ENCODE measurements at places on chromosomes 11 and 22.

DNA sequence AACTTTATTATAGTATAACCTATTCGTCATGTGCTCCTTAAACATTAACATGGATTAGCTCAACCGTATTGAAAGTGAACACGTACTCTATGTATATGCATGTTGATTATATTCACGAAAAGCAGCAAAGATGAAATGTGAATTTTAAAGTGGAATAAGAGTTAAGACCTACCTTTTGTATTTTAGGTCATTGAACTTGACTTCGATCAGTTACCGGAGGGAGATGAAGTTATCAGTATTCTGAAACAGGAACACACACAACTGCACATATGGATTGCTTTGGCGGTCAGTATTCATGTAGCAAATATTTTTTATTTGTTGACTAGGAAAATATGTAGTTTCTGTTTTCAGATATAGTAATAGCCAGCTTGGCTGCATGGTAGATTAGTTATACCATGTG lies 1.4 kb downstream of the CTR9 start:
- no peak for DNase-seq

DNA sequence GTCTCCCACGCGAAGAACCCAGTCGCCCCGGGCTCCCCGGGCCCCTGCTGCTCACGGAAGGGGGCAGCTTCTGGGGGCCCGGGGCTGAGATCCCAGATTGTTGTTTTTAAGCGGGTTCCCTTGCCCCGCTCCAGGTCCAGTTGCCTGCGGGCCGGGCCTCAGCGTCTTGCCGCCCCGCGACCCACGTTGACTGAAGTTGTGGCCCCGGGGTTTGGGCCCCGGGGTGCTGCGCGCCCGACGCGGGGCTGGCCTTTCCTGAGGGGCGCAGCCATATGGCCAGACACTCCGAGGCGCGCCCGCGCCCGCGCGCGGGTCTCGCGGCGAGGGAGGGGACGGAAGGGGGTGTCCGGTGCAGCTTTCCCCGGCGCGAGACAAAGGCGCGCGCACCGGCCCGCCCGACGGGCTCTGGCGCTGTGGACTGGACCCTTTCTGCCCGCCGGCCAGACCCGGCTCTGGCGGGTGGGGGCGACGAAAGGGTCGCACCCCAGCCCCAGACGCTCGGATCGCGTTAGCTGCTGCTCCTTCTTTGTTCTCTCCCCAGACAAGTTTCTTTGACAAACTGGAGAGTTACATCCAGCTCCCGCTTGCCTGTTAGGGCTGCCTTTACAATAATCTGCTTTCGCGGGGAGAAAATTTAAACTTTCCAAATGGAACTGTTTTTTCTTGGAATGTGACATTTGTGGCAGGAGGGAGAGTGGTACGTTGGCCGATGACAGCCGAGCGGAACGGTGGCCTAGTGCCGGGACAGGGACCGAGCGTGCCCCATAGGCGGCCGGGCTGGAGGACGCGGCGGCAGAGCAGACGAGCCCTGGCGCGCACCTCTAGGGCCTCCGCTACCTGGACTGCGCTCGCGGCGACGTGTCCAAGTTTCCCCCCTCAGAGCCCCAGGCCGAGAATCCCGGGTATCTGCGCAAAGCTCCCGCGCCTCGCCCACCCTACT lies 716 bp downstream of the AMOTL1 start:
- DNase-seq, result no peak

DNA sequence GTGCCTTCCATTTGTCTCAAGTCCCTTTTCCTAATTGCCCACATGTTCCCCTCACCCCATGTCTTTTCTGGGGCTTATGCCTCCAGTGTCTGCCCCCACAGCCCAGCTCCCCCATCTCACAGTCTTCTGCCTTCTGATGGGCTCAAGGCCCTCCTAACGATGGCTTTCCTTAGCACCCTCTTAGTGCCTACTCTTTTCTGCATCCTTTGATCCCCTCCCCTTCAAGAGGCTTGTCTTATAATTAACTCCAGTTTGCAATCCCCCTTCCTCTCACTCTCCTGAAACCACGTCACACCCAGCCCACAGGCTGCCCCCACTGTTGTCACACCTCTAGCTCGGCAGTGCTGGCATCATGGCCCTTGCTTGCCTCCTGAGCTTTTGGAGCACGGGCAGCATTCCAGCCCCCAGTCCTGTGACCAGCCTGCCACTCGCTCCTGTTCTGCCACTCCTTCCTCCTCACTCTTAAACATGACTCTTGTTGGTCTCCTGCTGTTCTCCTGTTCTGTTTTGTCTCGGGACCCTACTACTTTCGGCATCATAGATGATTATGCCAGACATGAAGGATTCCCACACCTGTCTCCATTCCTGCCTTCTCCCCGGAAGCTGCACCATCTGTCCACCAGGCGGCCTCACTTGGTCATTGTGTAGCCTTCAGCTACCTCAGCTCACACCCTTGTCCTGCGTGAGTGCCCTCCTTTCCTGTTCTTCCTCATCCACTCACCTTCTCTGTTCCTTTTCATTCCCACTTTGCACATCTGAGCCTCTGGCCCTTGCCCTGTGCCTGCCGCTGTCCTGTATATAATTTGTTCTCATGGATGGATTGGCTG lies 26.1 kb downstream of the UBE2L3 start:
- DNase-seq, result no peak

- DNase-seq, result peak; percentile 16
Observed at GRCh38 chr22:47188261-47189055, 426.0 kb downstream of the TBC1D22A start.

- no peak for DNase-seq
Observed at GRCh38 chr11:79406376-79406775, 34.5 kb downstream of the TENM4 start.

DNA sequence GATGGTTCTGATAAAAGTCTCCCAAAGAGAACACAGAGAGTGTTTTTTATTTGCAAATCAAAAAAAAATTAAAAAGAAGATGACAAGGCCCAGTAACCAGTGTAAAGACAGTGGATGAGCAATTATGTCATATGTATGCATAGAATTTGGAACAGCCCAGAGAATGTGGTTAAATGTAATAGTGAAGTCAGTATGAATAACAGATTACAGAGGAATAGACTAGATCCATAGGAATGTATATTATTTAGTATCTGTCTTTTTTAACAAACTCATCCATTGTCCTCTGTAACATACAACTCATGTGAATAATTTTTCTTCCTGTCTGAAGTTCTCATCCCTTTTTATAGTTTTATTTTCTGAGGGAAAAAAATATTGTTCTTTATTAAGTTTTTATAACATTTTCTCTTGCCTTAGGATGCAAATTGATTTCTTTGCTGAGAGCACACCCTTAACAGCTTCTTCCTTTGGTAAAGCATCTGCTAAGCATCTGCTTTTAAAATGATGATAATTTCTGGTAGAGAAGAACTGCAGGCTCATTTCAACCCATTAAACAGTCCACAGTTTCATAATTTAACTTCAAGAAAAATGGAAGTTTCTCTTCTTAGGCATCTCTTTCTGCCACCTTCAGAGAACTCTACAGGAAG lies 266.5 kb upstream of the MTNR1B start:
- DNase-seq, result no peak

- no peak for DNase-seq
Observed at GRCh38 chr11:30583476-30584280, 2.5 kb downstream of the MPPED2 start.

GRCh38 chr11:80054582-80055165 lies 613.8 kb upstream of the TENM4 start:
- no peak for DNase-seq

- DNase-seq, result no peak
Observed at GRCh38 chr22:37777122-37777687, 30.5 kb upstream of the GCAT start.

GRCh38 chr22:18023509-18024275 lies 669 bp downstream of the MICAL3 start:
- peak; percentile 48 for DNase-seq

DNA sequence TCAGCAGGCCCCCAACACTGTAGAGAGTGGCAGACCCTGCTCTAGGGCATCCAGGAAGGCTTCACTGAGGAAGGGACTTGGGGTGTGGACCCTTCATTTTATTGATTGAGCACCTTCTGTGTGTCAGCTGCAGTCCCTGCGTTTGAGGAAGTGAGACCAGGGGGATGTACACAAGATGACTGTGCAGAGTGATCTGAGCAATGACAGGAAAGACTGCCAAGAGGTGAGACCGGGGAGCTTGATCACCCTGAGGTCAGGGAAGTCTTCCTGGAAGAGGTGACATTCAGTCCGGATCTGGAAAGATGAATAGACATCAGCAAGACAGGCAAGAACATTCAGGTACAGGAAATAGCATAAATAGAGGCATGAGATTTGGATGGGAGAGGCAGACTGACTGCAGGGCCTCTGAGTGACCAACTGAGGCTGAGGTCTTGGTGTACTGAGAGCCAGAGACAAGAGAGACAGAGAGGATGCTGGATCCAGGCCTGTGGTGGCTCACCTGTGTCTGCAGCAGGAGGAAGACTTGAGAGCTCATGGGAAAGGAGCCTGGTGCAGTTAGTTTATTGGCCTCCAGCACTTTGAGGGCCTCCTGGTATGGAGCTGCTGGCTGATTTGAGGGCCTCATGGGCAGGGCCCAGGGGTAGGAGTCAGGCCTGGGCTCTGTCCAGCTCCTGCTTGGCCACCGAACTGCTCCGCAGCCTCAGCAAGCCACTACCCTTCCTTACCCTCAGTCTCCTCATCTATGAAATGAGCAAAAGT lies 5.2 kb downstream of the DGAT2 start:
- DNase-seq, result no peak

DNA sequence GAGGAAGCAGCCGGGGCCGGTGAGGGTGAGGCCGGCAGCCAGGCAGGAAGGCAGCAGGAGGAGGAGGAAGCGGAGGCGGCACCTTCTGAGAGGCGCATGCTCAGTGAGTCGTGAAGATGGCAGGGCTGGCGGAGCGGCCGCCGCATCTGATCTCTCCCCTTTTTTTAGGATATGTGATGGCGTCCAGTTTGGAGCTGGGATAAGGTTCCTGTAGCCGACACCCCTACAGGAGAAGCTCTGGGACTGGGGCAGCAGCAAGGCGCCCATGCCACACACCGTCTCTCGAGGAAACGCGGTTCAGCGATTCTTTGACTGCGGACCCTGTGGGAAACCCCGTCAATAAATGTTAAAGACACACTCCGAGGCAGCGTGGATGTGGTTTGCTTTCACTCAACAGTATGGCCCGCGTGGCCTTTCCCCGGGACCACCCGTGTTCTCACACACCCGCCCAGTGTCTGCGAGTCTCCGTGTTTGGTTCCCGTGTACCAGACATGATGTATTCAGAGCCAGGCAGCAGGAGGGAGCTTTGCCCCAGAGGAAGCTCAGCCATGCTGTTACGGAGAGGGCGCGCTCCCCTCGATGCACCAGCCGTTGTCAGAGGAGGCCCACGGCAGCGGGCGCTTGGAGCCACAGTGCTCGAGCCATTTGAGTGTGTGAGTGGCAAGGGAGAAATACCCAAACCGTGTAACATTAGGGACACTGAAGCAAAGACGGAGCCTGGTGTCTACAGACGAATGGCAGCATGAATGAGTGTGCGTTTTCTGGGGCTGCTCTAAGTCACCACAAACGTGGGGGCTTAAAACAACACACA lies 27.7 kb upstream of the PARVB start:
- DNase-seq, result no peak

DNA sequence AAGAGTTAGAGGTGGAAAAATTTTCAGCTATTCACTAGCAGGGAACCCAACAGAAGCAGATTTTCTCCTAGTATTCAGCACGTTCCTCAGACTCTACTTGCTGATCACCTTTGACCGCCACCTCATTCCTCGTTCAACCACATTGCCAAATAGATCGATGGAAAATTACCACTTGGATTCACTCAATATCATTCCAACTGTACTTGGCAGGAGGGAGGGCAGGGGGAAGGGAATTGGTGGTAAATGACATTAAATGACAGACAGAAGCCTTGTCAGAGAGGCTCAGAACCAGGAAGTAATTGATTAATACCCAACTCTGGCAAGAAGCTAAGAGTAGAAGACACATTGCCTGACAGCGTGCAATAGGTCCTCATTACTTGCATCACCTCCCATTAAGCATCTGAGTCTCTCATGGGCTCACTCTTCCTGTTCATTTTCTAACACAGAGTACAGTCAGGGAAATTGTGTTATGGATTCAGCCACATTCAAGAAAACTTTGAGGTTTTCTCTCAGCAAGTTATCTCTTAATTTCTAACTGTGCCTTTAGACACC lies 240.5 kb upstream of the FAT3 start:
- no peak for DNase-seq

GRCh38 chr11:76772100-76772782 lies 10.9 kb upstream of the TSKU start:
- DNase-seq, result no peak

GRCh38 chr11:17972987-17973386 lies 39.9 kb downstream of the SERGEF start:
- no peak for DNase-seq

GRCh38 chr11:128725630-128726319 lies 31.9 kb downstream of the FLI1 start:
- no peak for DNase-seq

GRCh38 chr22:44603767-44604166 lies 98.2 kb upstream of the PRR5 start:
- DNase-seq, result no peak

DNA sequence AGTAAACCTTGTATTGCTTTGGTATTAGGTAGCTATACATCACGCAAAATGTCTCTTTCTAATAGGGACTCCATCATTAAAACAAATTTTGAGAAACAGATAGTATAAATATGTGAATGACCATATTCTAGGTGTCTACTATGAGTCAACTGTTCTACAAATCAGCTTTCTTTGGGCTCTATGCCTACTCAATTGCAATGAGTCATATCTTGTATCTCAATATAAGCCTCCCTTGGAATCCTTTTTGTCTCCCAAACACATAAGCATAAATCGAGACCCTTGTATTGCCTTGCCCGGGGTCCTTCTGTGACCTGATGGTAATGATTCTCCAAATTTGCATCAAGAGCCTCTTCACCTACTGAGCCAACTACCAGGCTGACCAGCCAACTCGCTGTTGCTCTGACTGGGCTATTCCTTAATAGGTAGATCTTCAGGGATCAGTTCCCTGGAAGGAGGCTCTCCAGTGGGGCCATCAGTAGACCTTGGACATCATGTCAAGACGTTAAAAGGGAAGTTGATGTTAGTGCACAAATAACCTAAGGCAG lies 22.2 kb downstream of the BLID start:
- DNase-seq, result no peak

GRCh38 chr11:45085646-45086501 lies 60.6 kb upstream of the PRDM11 start:
- DNase-seq, result no peak

GRCh38 chr11:8298801-8299786 lies 35.4 kb upstream of the LMO1 start:
- DNase-seq, result no peak

- DNase-seq, result no peak
Observed at GRCh38 chr22:36756031-36756430, 19.9 kb downstream of the IFT27 start.
